Kasumi-1 (cell line): ENCODE measurements at places on chromosomes 6 and 20.
A peak's percentile ranks its signal among the peaks of the same experiment; 100 is the strongest.

- DNase-seq, result no peak
Measured at GRCh38 chr6:27545271-27546046, 72.6 kb upstream of the ZNF184 start.

DNA sequence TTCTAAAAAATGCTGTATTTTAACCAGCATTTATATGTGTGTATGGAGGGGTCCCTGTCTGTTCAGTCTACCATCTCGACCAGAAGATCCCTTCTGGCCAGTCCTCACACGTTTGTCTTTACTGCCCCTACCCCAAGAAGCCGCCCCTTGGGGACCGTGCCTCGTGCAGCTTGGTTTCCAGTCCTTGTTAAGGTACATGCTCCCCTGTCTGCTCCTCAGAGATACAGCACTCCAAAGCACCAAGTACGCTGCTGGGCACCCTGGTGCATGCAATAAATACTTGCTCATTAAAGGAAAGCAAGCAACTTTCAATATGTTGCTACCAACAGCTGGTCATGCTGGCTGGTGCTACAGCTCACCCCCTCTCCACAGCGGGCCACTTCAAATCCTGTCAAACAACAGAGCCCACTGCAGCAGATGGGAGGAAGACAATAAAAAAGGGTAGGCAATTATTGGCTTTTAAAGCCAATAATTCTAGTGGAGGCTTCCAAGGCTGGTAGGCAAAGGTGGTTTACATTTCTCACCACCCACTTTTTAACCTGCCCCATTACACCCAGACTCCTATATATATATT, 61.6 kb downstream of the PSMG4 start:
- no peak for DNase-seq

GRCh38 chr6:91653895-91654294, 1067.0 kb upstream of the MAP3K7 start:
- DNase-seq, result no peak

DNA sequence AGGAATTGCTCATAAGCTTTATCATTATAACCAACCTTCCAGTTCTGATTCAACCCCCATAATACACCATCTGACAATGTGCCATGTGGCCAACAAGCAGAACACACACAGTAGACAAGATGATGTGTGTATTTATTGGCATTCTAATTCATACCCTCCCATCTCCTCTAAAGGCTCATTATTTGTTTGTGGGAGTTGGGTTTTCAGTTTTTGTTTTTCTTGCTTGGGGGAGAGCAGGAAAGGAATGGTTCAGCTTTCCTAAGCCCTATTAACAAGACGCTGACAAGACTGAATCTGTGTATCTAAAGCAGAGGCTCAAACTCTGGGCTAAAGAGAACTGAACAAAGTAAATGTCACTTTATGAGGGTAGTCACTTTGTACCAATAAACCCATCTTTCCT, 36.8 kb downstream of the EPB41L2 start:
- DNase-seq, result no peak

DNA sequence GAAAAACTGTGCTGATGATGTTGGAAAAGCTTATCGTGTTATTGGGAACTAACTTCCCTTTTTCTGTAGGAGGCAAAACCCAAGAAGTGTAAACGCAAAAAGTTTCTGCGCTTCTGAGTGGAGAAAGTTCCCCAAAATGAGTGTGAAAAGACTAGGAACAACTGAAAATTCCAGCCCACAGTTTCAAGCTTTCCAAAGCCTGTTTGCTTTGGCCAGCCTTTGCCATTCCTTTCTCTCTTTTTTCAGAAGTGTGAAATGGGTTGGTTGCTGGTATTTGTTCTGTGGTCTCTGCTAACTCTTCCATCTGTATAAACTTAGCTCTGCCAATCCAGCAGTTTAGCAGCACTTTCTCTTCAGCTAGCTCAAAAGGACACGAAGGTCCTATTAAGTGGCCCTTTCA, 491.3 kb downstream of the MAFB start:
- DNase-seq, result no peak

GRCh38 chr6:131062241-131063027, 611 bp downstream of the EPB41L2 start:
- peak; percentile 20 for DNase-seq

GRCh38 chr6:30163090-30163917, at the start of gene TRIM15:
TRIM15 (plus strand) TSS chr6:30163546; CDS start chr6:30163685, 139 bp downstream.
- DNase-seq, result no peak

GRCh38 chr6:108453601-108454185, 107.0 kb upstream of the FOXO3 start:
- DNase-seq, result peak; percentile 59

DNA sequence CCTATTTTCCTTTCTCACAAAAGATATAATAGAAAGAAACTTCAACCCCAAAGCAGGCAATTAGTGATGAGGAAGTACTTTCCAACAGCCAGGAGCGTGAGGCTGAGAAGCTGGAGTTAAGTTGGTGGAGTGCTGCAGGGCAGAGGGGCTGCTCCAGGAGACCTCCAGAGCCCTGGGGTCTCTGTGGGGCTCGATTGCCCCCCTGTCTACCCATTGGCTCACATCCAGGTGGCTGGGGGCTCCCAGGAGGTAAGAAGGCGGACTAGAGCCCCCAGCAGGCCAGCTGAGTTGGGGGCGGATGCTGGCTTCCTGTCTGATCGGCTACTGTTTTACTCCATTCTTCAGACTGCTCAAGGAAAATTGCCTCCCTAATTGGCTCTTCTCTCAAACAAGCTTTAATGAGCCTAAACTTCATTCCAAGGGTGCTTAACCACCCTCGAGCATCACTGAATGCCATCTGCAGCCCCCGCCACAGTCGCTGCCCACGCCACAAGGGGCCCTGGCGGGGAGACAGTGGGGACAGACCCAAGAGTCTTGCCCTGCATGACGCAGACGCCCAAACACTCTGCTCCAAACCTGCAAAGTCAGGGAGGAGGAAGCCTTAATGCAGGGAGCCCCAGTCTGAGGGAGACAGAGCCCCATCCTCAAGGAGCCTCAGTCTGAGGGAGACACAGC, 78.6 kb downstream of the MDGA1 start:
- peak; percentile 6 for DNase-seq

DNA sequence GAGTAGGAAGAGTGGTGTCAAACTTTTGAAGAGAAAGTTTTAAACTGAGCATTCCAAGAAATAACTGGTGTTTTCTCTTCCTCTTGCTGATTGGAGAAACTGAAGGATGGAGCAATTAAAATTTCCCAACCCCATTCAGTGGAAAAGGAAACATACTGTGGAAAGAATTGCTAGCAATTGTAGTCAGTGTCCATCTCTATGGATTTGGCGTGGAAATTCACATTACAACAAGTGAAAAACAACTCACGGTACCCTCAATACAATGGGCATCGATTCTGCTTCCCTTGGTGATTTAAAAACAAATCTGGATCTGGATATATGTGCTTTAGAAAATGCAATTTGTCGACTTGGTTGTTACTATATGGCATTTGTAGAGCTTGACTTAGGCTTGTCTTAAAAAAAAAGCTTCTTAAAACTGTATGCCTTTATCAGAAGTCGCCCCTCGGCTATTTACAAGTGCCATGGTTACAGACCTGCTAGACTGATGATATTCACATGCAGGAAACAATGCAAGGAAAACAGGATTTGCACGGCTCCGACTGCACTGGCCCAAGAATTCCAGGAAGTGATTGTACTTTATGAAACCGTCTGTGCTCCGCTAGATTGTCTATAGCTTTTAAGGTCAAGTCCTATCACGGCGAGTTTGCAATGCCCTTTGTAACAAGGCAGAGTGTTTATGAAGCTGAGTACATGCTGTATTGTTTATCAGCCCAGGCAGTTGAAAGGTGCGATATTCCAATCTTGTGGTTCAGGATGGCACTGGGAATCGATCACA, 131.7 kb upstream of the PHACTR1 start:
- no peak for DNase-seq

DNA sequence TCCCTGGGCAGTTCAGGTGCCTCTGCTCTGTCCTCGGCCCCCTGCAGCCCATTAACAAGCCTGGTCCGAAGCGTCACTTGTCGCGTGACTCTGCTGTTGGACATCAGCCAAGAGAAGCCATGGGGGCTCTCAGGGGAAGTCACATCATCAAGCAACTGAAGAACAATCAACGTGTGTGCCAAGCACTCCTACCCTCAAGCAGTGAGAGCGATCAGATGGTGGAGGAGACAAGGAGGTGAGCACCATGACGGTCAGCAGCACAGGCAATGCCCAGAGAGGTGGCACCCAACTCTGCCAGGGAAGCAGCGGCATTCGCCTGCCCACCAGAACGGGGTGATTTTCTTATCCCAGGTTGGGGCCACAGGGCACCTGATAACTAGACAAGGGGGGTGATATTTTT, 132.7 kb downstream of the AGPAT4 start:
- no peak for DNase-seq

DNA sequence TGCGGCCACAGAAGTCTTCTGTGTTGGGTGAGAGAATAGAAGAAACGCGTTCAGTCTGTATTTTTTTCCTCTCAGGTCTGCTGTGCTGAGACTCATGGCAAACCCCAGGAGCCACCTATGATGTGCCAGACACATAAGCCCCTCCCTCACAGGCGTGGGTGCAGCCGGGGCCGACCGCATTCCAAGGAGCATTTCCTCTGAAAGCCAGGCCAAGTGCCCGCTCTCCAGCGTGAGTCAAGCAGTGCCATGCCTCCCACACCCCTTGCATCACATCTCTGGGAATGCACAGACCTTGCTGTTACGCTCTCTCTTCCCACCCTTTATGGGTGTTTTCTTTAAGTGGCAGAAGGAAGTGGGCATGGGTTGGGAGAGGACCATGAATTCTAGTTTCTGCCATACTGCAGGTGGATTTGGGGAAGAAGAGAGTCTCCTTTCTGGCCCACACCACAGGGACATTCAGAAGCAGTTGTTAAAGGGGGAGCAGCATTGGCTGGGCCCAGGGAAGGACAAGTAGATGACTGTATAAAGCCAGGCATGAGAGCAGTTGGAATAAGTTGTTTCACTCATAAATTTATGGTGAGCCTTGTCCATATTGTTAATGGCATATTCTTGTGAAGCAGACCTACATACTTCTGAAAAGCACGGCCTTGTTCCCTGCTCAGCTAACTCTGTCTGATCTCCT, 37.1 kb upstream of the TFAP2A start:
- no peak for DNase-seq

DNA sequence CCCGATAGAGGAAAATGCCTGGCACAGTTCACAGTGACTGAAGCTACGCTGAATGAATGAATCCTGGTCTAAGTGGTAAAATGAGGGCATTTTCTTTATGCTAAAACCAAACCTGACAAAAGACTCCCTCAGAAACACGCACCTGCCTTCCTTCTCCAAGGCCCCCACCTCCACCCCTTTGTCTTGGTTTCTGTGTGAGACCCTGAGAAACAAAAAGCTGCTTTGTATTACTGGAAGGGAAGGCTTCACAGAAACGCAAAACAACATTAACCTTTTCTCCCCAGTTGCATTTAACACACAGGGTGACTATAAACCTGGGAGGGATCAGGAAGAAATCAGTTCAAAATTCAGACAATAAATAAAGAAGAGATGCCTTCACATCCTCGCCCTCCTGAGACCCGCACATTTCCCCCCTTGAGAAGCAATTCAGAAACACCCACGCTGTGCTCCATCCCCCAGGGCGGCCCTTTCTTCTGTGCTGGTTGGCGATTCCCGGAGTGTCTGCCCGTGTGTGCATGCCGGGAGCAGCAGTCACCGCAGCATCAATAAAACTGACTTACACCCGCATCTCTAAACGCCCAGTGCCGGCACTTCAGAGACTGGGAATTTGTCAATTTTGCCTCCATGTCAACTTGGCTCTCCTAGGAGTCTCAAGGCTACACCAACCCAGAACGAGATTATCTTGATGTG, 67.2 kb upstream of the TRAF3IP2 start:
- no peak for DNase-seq

DNA sequence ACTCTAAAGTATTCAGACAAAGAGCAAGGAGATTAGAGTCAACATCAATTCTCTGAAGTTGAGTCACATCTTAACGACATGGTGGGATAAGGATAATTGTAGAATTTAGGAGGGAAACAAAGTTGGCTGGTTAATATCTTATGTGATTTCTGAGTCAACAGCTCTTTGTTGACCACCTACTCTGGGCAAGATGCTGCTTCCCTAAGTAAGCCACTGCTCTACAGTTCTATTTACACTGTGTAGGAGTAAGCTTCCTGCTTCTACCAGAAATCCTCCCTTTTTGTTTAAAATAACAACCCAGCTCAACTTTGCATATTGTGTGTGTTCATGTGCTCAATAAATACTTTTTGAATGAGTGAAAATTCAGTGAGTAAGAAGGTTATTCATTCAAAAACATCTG, 3.1 kb downstream of the HS3ST5 start:
- DNase-seq, result no peak

DNA sequence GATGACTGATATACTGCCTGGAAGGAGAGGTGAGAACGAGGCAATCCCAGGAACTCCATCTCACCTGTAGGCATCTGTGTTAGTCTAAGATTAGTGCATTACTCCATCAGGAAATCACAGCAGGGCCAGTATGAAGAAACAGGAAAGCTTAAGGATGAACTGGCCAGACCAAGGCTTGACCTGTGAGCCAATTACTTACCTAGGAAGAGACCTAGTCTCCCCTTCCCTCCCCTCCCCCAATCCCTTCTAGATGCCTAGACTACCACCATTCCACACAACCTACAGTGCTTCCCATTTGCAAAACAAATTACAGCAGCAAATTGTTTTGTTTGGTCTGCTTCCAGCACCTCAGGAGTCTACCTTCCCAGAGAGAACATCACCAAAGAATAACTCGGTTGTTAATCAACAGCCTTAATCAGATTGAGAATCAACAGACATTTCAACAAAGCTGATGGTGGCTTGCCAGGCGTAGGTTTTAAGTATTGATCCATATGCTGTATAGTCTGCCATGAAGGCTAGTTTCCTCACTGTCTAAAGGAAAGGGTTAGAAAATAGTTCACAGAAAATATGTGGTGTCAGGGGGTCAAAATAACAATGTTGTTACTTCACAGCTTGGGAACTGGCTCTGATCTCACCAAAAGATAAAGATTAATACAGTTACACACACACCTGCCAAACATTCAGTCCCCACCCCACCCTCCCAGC, 10.1 kb downstream of the PKHD1 start:
- DNase-seq, result no peak

DNA sequence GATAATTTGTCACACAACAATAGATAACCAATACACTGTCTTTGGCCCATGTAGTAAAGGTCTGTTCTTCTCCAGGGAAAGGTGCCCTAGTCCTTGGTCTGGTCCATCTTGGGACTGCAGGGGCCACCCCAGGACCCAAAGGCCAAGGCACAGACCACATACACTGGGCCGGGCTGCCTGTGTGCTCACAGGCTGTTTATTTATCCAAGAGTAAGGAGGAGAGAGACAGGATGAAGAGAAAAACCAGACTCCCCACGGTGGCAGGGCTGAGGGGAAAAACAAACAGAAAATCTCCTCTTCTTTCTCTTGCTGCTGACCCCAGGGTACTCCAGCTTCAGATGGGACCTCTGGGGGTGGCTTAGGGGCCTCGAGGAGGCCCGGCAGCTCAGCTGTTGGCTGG, 6.5 kb upstream of the CDK5RAP1 start:
- no peak for DNase-seq

GRCh38 chr20:45320948-45321595, 13.0 kb upstream of the MATN4 start:
- DNase-seq, result peak; percentile 17

GRCh38 chr6:79586548-79586947, 44.6 kb upstream of the SH3BGRL2 start:
- peak; percentile 60 for DNase-seq
